ENCODE measurements at places on chromosomes 13 and 19.

DNA sequence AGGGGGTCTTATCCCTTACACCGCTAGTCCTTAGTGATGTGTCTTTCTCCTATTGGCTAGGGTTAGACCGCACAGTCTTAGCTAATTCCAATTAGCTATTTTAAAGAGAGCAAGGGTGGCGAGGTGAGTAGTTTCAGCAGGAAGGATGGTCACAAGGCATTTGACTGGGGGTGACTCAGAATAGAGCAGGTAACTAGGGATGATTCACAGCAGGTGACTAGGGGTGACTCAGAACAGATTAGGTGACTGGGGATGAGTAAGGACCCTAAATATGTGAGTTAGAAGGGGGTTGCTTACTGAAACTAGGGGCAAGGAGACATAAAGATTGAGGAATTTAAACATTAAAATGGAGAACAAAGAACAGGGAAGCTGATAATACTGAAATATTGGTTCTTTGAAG lies 64.3 kb downstream of the ZNF66 start:
- no peak for DNase-seq

- no peak for DNase-seq
Observed at GRCh38 chr19:40530091-40530901, 46.4 kb upstream of the SHKBP1 start.

DNA sequence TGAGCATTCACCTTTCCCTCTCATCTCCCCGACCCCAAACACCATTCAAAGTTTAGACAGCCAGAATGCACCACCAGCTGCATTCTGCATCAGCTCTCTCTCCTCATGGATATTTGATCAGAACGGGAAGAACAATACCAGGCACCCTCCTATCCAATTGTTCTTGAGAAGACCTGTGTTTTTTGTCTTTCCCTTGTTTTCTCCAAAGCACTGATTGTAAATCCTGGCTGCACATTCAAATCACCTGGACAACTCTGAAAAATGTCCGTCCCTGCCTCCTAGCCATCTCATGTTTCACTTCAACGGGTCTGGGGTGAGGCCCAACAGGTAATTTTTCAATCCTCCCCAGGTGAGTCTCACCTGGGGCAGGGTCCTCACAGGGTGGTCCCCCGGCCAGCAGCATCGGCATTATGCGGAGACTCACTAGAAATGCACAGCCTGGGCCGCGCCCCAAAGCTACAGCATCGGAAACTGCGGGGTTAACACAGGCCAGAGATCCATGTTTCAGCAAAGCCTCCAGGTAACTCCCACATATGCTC lies 5.5 kb downstream of the IRS2 start:
- no peak for DNase-seq

DNA sequence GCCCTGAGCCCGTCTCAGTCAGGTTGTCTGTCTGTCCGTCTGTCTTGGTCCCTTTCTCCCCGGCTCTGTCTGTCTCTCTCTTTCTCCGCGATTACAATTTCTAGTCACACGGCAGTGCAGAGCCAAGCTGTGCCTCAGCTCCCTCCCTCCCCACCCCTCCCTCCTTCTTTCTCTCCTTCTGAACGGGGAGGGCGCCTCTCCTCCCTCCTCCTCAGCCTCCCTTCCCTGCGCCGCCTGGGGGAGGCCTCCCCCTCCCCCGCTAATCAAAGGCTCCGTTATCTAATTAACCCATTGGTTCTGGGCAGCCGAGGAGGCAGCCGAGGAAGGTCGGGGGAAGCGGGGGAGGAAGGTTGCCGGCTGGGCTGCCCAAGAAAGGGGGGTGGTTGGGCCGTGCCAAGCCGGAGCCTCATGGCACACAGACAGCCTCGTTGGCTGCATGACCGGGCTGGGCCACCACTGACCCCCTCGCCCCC lies 16.5 kb downstream of the LRRC4B start:
- no peak for DNase-seq

- DNase-seq = no peak
Observed at GRCh38 chr13:35712907-35713761, 236.6 kb upstream of the MAB21L1 start.

DNA sequence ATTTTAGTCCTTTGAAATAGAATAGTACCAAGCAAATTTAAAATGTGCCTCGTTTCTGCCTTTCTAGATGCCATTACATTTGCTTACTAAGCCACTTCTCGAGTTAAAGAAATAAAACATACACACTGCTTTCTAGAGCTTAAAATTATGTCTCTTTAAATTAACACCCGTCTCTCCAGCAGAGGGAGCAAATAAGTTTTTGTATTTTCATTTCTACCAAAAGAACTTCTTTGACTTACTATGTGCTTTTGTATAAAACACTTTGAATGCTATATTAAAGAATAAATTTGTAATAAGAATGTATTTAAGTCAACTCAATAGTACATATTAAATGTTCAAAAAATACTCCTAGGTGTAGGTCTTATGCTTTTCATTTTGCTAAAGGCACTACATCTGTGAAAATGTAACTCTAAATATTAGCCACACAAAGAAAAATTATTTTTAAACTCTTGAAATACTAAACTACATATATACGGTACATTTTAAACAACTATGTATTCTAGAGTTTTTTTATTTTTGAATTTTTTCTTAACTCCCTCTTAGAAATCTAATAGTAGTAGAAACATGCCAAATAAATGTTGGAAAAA lies 269.3 kb upstream of the MIR17HG start:
- no peak for DNase-seq

GRCh38 chr13:86174622-86175021 lies 375.4 kb upstream of the SLITRK6 start:
- DNase-seq = no peak

DNA sequence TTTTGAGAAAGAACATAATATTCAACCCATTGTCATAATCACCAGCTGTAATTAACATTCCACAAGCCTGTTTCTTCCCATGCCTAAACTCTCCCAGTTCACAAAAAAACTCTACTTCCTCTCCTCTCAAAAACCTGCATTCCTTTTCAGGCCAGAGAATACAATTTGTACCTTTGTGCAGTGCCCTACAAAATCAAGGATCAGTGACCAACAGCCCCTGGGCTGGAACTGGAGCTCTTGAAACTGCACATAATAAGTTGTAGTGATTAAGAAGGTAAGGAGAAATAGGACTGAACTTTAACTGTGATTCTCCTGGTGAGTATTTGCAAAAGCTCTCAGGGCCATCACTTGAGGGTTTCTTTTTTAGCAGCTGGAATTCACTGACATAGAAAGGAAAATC lies 472.7 kb downstream of the RFC3 start:
- no peak for DNase-seq

DNA sequence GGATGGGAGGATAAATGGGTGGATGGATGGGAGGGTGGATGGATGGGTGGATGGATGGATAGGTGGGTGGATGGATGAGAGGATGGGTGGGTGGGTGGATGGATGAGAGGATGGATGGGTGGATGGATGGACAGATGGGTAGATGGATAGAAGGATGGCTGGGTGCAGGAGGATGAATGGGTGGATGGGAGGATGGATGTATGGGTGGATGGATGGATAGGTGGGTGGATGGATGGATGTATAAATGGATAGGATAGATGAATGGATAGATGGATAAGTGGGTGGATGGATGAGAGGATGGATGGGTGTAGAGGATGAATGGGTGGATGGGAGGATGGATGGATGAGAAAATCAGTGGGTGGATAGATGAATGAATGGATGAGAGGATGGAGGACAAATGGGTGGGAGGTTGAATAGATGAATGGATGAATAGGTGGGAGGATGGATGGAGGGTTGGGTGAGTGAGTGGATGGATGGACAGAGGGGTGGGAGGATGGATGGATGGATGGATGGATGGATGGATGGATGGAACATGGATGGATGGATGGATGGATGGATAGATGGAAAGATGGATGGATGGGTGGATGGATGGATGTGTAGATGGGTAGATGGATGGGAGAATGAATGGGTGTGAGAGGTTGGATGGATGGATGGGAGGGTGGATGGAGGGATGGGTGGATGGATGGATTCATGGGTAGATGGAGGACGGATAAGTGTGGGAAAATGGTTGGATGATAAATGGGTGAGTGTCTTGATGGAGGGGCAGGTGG lies 35.9 kb upstream of the ONECUT3 start:
- no peak for DNase-seq

GRCh38 chr19:48398102-48398374 lies 4.6 kb downstream of the GRIN2D start:
- DNase-seq = no peak

GRCh38 chr19:3503036-3503572 lies 2.6 kb upstream of the DOHH start:
- DNase-seq = no peak

DNA sequence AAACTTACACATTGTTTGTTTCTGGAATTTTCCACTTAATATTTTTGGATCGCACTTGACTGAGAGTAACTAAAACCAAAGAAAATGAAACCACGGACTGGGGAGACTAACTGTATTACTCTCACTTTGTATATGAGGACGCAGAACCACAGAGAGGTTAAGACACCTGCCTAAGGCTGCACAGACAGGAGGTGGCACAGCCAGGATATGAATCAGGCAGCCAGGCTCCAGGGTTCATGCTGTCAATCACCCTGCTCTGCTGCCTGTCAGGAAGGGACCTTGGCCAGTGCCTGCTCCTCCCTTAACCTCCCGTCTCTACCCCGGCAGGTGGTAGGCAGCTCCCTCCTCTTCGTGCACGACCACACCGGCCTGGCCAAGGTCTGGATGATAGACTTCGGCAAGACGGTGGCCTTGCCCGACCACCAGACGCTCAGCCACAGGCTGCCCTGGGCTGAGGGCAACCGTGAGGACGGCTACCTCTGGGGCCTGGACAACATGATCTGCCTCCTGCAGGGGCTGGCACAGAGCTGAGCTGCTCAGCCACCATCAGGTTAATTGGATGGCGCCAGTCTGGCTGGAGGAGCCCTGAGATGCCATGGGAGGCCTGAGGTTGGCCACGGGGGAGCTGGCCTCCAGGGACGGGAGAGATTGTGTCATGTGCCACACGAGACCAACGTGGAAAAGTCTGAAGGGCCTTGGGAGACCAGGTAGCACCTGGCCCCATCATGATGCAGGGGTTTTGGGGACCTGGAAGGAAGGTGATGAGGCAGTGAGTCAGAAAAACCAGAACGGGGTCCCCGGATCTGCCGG lies 11.0 kb downstream of the ACTMAP start:
- DNase-seq = no peak

DNA sequence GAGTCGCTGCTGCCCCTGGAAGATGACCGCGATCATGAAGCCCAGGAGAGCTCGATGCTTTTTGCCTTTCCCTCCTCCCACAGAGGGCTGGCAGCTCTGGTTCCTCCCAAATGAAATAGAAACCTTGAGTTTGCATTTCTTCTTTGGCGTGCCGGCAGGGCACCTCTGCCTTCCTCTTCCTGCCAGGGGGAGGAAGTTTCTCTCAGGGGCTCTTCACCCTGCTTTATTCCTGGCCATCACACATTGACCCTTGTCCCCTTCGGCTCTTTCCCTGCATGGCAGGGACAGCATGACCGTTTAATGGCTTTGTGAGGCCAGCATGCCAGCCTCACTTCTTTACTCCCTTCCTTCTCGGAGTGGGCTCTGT lies 47.9 kb downstream of the ACTN4 start:
- DNase-seq = no peak

Measured in DND-41 (cell line).